ENCODE measurements at places on chromosomes 4 and X.

GRCh38 chr4:114077610-114078009 is 98.2 kb upstream of the ARSJ start:
- DNase-seq, result no peak

DNA sequence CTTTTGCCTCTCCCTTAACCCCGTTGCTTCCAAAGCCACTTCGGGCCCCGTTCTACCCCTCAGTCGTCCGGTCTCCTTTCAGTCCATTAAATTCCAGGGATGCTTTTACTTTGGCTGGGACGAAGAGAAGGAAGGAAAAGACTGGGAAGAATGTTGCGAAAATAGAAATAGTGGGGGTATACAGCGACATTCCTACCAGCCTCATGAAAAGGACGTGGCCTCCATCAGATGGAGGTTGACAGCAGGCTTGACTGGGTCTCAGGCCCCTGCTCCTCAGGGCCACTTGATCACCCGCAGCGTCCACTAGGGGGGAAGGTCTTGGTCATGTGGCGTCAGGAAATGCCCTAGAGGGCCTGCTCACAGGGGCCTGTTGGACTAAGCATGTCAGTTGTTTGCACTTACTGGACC is 657 bp upstream of the ANKRD50 start:
- DNase-seq, result no peak

DNA sequence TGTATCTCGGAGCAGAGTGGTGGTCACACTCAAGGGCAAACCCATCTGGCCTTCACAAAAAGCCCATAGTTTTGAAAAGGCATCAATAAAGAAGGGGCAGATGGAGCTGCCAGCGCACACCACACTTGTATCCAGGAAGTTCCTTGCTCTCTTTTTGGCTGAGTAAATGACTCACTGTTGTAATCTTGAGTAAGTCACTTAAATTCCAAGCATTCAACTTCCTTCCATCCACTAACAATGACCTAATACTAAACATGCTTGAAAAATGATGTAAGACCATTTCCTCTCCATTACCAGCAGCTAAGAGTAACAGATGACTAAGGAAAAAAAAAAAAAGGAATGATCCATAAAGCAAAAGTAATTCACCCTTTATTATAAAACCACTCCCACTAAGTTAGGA is 32.4 kb upstream of the MYOZ2 start:
- DNase-seq, result no peak

DNA sequence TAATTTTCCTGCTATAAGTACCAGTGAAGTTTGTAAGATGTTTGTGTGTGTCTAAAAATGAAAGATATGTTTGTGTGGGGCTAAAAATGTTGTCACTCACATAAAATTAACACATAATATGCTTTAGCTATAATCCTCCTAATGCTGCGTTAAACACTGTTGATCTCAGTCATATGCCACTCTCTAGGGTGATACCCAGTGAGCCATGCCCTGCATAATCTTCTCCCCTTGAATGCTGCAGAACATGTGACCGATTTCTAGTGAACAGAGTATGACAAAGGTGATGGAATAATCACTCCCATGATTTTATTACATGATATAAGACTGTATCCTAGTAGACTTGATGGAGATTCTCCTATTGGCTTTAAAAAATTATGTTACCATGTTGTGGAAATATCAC is 119.1 kb upstream of the EPHA5 start:
- DNase-seq, result no peak

DNA sequence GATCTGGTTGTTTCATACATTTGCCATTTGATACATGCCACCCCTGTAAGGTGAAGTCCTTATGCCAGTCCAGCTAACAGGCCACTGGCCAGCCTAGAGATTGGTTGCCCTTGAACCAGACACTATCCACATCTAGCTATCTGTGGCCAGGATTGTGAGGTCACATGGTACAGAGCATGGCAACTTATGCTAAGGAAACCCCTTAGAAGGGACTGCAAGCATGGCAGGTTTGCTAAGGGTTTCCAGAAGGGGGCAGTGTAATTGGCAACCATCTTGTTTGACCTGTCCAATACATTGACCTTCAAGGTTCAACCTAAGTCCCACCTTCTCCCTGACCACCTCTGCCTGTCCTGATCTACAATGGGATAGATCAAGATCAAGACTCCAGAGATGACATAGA is 47.5 kb downstream of the SMC1A start:
- DNase-seq, result no peak
